Right lung (tissue), 10 donors: ENCODE measurements at places on chromosomes 6 and 20. TPM values are rescaled to one million over a fixed set of nuclear protein-coding genes. Genes with fewer than 3 reads are reported as not detected.

Gene LY86
- polyA plus RNA-seq, result 3.0 TPM

Gene CNKSR3
- polyA plus RNA-seq, result 24.3 TPM

Gene ZC2HC1B
- polyA plus RNA-seq, result not detected

Gene IL17F
- polyA plus RNA-seq, result not detected

Gene TSBP1
- polyA plus RNA-seq, result not detected
